LHCN-M2 (cell line): ENCODE measurements at places on chromosomes 6 and 20. TPM values are rescaled to one million over a fixed set of nuclear protein-coding genes. Genes with fewer than 3 reads are reported as not detected.

Gene BMP2
- total RNA-seq: 1.0 and 1.4 TPM in 2 replicates

Gene AGPAT1
- 80.3 and 87.0 TPM in 2 replicates for total RNA-seq

Gene IL20RA
- 0.11 TPM in 1 of 2 replicates, not detected in the other for total RNA-seq

Gene SYCP2
- total RNA-seq: 0.40 and 0.71 TPM in 2 replicates

Gene MEP1A
- total RNA-seq: not detected in 2 replicates

Gene EYA2
- total RNA-seq: 0.11 and 0.45 TPM in 2 replicates

Gene FLRT3
- 4.1 and 12.8 TPM in 2 replicates for total RNA-seq

Gene JPH2
- total RNA-seq: 24.4 and 31.8 TPM in 2 replicates

Gene LY6G6D
- not detected in 2 replicates for total RNA-seq

Gene NR2E1
- total RNA-seq: not detected in 2 replicates

Gene RAB44
- not detected in 2 replicates for total RNA-seq
